Activated T-cell treated with anti-CD3 and anti-CD28 coated beads, Interleukin-2, amount 50 U/mL, for 4 hours (primary cell): ENCODE measurements at places on chromosomes 7 and 10. TPM values are rescaled to one million over a fixed set of nuclear protein-coding genes. Genes with fewer than 3 reads are reported as not detected.

DNA sequence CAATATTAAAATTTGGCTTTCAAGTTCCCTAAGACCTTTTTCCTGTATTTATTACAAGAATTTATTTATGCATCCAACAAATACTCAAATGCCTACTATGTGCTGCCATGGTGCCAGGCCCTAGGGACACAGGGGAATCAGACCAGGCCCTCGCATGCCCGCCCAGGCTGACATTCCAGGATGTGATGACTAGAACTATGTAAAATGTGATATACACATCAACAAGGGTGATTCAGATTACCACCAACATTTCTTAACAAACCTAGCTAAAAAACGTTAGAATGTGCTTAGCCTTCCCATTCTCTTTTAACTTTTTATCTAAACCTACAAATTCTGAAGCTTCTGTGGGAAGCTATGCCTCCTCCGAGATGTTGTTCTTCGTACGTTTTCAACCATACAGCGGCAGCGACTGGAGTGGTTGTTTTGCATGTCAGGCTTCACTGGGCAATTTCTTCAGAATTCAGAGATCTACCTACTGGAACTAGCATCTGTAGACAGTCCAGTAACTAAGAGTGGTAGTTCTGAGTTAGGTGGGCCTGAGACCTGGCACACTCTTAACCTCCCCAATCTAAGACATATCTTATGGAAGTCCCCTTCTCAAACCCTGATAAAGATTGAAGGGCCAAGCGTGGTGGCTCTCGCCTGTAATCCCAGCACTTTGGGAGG, 22.1 kb downstream of the GNA12 start:
- DNase-seq, result no peak

DNA sequence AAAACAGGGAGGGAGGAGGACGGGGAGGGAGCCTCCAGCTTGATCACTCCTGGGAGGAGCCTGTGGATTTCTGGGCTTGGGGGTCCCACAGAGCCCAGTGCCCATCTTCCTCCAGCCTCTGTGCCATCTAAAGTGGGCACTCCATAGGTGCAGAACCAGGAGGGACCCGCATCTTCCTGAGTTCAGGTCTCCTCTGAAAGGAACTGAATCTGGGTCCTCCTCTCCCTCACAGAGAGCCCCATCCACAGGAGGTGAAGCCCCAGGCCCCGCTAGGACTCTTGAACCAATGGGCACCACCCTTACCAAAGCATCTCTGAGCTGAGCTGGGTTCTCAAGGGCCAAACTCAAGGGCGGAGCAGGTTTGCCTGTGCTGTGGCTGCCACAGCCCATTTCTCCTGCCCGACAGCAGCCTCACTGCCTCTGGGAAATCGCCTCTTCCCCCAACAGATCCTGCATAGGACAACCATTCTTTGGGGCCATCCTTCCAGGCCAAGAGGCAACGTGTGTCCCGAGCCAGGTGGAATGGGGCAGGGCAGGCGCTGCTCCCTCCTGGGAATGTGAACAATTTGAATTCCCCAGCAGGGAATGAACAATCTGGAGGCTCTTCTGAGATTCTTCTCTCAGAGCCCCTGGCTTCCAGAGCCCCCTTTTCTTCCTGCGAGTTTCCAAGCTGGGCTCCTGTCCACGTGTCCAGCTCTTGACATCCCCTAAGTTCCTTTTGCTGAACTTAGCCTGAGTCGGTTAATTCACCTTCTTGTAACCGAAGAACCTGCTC, 411.0 kb upstream of the FOXK1 start:
- DNase-seq, result no peak

GRCh38 chr10:89697946-89698345, 3.4 kb upstream of the KIF20B start:
- no peak for DNase-seq

GRCh38 chr7:66669088-66669487, 40.4 kb downstream of the KCTD7 start:
- DNase-seq, result no peak

DNA sequence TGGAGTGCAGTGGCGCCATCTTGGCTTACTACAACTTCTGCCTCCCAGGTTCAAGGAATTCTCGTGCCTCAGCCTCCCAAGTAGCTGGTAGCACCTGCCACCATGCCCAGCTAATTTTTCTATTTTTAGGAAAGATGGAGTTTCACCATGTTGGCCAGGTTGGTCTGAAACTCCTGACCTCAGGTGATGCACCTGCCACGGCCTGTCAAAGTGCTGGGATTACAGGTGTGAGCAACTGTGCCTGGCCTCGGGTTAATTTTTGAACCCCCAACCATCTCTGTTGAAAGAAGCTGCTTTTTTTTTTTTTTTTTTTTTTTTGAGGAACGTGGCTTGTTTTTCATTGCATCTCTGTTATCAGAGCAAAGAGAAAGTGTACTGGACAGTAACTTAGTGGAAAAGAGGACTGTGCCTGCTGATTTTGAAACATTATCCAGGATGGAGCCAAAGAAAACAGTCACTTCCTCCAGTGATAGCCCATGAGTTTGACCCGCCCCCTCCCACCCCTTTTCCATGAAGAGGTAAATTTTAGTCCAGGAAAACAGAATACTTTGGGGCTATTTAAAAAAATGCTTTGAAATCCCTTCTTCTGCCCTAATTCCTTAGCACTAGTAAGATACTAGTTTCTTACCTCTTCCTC, 38.3 kb downstream of the WBP1L start:
- DNase-seq, result no peak

DNA sequence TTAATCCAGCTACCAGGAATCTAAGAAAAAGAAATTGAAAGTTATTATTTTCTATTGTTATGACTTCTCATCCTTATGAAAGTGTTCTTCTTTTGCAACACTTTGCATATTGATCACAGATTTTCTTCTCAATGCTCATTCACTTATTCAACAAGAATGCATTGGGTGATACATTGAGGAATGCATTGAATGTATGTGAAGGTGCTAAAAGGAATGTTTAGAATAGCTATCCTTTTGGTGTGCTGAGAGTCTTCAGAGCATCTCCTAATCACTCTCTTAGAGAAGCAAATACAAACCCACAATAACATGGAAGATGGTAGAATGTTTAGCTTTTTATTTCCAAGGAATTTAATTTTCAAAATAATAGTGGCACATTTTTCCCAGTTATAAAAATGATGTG, 122.1 kb upstream of the KMT2E start:
- DNase-seq, result no peak

DNA sequence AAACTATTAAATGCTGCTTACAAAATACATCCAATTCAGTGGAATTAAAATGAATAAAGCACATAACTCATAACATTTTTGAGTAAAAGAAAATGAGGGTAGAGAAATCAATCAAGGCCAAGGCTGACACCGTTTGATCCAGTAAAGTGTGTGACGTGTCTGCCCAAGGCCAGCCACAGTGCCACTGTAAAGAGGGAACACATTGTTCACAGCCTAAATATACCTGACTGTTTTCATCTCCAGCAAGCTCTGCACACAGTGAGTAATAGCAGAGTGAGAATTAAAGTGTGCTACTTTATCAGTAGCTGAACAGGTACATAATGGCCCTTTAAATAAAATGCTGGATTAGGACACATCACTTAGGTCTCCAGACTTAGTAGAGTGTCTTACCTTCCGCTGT, 130.8 kb upstream of the DPP6 start:
- no peak for DNase-seq

DNA sequence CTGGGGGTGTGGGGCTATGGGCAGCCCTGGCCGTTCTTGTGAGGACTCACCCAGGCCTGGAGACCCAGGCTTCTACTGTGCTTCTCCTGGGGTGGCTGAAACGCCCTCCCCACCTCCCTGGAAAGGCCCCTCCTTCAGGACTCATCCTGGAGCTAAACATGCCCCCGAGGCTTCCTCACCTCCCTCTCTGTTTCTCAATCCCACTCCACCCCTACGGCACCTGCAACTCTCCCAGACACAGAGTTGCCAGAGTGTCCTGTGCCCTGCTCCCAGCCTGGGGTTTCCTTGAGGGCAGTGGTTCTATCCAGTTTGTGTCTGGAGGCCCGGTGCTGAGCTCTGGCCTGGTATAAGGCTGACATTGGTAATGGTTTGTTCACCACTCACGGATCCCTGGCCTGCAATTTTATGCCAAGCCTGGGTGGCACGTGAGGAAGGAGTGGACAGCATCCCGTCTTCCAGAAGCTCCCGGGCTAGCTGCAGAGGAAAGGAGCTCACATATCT, 68.0 kb downstream of the GRID1 start:
- no peak for DNase-seq

DNA sequence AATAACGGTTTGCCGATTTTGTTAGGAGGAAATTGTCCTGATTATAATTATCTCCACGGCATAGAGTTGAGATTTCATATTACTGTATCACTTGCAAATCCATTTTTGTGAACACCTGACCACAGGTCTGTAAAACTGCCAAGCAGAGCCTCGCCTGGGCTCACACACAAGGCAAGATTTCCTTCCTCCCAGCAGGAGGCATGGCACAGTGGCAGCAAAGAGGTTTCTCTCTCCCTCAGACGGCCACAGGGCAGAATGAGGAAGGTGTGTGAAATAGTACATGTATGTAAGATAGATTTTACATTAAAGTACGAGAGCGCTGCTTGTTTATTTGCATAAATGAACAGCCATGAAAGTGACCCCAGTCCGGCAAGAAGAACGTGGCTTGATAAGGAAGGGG, 130.1 kb downstream of the CELF2 start:
- DNase-seq, result no peak

GRCh38 chr10:72334825-72335393, 19.8 kb downstream of the DNAJB12 start:
- peak; percentile 63 for DNase-seq

DNA sequence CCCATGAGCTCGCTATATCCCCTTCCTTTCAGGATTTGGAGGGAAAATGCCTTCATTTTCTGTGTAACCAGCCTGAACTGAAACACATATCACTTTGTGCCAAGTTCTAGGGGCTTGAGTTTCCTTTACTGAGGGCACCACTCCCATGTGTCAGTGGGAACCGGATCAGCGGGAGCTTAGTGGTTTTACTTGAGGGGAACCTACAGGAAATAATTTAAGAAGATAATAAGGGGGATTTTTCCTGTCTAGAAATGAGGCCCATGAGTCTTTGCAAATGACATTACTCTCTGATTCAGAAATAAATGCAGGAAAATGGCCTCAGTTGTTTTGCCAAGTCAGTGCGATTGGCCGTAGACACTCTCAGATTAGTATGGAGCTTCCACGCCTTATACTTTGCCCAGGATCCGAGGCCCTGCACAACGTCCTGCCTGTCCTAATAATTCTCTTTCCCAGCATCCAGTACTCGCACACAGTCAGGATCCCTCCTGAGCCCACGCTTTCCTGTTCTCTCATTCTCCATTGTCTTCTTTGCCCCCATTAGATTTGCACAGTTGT, 86.4 kb upstream of the LYZL1 start:
- no peak for DNase-seq

GRCh38 chr7:36204929-36205635, 52.0 kb downstream of the EEPD1 start:
- DNase-seq, result no peak

GRCh38 chr10:119235356-119235755, 28.0 kb downstream of the GRK5 start:
- DNase-seq, result no peak

- no peak for DNase-seq
Measured at GRCh38 chr7:30933124-30933974, 21.7 kb downstream of the AQP1 start.

- DNase-seq, result no peak
Measured at GRCh38 chr7:7882888-7883287, 85.7 kb upstream of the GLCCI1 start.

- DNase-seq, result no peak
Measured at GRCh38 chr10:127649642-127650041, 87.3 kb upstream of the FOXI2 start.

- no peak for DNase-seq
Measured at GRCh38 chr7:70711452-70711851, 420.5 kb upstream of the GALNT17 start.

GRCh38 chr10:78366663-78367411, 333.2 kb downstream of the RPS24 start:
- no peak for DNase-seq

- DNase-seq, result no peak
Measured at GRCh38 chr10:30017556-30017955, 41.8 kb downstream of the JCAD start.

GRCh38 chr7:152544971-152545619, 109.3 kb upstream of the KMT2C start:
- DNase-seq, result no peak

GRCh38 chr7:21077602-21078001, 290.9 kb upstream of the SP8 start:
- no peak for DNase-seq

DNA sequence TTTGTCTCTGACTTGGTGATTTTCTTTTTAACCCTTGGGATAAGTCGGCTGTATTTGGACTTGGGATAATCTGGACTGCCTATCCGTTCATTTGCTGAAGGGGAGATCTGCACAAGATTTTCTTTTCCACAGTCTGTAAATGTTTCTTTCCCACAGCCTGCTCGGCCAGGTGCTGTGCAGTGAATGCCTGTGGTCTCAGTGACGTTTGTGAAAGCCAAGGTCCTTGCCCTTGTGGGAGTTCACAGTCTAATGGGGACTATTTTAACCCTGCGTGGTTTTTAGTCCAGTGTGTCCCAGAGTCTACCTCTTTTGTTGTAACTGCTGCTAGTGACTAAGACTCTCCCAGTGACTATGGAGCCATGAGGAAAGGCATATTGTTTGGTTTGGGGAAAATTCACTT, 8.9 kb downstream of the PNLIP start:
- no peak for DNase-seq

The TYW1B gene
- 3.2 TPM for total RNA-seq

The LRRC61 gene
- 29.4 TPM for total RNA-seq

The AKR1B15 gene
- not detected for total RNA-seq

The SFRP4 gene
- total RNA-seq, result not detected

The ATRNL1 gene
- total RNA-seq, result not detected
